ENCODE measurements at places on chromosomes 13 and 19.

DNA sequence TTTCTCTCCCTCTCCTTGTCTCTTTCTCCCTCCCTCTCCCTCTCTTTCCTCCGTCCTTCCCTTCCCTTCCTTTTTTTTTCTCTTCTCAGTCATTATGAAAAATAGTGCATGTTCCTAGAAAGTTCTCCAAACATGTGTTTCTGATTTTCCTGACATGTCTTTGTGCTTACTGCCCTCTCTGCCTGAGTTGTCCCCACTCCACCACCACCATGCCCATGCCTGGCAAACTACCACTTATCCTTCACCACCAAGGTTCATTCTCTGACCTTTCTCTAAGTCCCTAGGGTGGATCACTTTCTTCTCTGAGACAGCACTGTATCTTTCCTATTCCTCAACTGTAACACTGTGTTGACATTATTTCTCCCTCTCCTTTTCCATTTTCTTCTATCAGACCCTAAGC, 98.2 kb downstream of the LACC1 start:
- no peak for DNase-seq

DNA sequence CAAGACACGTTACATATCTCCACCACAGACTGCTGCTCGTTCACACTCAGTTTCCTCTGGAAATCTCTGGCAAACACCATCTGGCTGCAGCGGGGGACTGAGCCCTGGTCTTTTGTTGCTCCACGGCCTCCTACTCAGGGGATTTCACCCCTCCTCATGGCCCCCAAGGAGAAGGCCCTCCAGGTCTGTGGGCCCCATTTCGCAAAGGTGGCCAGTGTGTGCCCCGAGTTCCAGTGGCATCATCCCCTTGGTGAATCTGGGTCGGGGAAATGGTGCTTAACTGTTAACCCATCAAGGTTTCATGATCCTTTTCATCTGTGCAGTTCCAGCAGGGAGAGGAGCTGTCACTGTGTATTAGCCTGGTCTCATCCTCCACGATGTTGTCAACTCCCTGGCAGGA, 235.4 kb upstream of the MAB21L1 start:
- no peak for DNase-seq

- DNase-seq, result no peak
These were observed 109.5 kb downstream of the MZT1 start for GRCh38 chr13:72617951-72618350.

DNA sequence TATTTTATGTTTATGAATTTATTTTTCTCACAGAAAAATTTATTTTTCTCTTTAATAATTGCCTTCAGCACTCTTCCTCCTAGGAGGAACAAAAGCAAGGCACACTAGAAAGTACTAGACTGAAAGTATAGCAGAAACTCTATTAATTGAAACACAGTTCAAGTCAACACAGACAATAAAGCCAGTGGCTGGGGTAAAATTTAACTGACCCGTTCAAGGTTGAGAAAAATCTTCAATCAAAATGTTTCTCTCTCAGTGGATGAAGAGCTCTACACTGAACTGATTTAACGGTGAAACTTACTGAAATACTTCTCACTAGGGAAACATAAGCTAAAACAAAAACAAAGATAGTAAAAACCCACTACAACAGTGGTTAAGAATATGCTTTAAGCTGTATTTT, 230.1 kb upstream of the MIR17HG start:
- DNase-seq, result no peak

DNA sequence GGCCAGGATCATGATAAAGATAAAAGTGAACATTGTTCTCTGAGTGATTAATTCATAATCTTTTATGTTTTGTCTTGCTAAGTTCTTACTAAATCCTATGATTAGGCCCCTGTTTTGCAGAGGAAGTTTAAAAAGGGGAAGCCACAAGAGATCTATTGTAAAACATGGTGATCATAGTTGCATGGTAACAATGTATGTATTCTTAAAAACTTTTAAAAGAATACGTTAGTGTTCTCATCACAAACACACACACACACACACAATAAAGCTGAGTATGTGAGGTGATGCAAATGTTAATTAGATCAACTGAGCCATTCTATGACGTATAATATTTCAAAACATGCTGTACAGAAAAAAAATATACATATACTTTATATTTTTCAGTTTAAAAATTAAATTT, 51.2 kb downstream of the MBD3L2B start:
- DNase-seq, result no peak

- no peak for DNase-seq
These were observed 81.0 kb upstream of the UBAC2 start for GRCh38 chr13:99119656-99120055.

GRCh38 chr13:75800545-75800944, 164.4 kb downstream of the LMO7 start:
- no peak for DNase-seq

GRCh38 chr19:33458171-33458633, 63.4 kb downstream of the PEPD start:
- DNase-seq, result no peak

- DNase-seq, result no peak
These were observed 38.0 kb downstream of the ITGBL1 start for GRCh38 chr13:101490406-101491015.

DNA sequence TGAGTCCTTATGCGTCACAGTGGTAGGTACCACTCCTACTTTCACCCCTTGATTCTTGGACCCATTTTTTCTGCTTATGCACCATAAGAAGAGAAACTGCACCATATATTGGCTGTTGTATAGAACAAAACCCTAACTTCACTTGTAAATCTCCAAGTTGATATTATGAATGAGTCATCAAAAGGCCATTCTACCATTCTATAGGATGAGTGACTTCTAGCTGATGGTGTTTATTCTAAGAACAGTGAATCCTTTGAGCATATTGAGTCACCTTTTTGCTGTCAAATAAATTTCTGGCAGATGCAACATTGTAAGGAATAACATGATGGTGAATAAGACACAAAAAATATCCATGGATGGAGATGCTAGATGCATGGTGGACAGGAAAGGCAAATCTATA, 57.7 kb downstream of the POLR1D start:
- DNase-seq, result no peak
